ENCODE measurements at places on chromosomes 12 and 14.

DNA sequence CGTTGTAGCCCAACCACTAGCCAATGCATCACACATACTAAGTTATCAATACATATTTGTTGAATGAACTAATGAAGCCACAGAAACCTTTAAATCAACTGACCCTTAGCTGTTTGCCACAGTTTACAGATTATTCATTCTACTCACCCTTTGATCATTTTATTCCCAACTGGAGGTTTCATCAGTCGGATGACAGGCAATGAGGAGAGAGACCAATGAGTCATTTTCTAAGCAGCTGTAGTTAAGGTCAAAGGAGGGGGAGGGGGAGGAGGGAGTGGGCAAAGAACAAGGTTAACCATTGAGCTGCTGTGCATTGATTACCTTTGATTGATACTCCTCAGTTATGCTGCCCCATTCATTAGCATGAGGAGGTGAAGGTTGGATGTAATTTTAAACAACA is 469.5 kb downstream of the VRK1 start:
- DNase-seq: no peak

DNA sequence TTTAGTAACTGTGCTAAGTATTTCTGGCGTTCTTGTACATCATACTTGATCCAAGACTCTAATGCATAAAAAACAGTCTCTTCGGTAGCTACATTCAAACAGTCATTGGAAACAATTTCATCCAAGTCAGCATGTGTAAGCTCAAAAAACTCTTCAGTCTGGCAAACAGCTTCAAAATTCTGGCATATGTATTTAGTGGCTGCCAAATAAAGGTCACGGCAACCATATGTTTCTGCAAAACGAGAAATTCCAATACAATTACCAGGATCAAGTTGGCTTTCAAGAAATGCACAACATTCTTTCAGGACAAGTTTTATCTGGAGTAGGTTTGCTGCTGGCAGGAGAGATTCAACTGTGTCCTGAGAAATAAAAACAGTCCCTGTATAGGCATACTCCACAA is 16.5 kb downstream of the KLHL28 start:
- no peak for DNase-seq

DNA sequence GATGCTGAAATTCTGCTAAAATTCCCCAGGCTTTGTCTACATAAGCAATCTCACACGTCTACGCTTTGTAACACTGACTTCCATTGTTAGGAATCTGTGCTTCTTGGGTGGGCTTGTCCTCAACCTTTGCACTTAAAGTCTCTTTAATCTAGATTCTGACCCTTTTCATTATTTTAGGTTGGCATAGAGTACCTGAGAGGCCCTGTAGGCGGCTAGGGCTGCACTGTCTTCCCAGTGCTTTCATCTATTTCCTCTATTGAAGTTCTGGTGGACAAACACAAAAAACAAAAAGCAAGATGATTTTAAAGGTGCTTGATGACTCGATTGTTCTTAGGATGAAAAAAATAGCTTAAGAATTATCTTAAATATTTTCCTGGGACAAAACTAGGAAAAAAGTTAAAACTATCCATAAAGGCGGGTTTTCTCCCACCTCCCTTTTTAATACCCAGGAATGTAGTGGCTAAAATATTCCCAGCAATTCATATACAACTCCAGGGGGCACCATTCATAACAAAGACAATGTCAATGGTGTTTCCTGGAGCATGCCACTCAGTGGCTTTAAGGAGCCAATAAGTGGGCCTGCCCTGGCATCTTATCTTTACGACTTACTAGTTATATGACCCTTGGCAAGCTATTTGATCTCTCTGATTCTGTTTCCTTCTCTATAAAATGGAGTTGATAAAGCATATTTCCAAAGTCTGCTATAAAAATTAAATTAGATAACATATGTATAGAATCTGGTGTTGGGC is 197.5 kb downstream of the STXBP6 start:
- DNase-seq: no peak

GRCh38 chr14:59631237-59631636 is 54.6 kb upstream of the CCDC175 start:
- no peak for DNase-seq

GRCh38 chr12:2891240-2892053 is 756 bp downstream of the TULP3 start:
- no peak for DNase-seq

- DNase-seq: no peak
Measured at GRCh38 chr12:1668833-1669543, 21.9 kb upstream of the ADIPOR2 start.

DNA sequence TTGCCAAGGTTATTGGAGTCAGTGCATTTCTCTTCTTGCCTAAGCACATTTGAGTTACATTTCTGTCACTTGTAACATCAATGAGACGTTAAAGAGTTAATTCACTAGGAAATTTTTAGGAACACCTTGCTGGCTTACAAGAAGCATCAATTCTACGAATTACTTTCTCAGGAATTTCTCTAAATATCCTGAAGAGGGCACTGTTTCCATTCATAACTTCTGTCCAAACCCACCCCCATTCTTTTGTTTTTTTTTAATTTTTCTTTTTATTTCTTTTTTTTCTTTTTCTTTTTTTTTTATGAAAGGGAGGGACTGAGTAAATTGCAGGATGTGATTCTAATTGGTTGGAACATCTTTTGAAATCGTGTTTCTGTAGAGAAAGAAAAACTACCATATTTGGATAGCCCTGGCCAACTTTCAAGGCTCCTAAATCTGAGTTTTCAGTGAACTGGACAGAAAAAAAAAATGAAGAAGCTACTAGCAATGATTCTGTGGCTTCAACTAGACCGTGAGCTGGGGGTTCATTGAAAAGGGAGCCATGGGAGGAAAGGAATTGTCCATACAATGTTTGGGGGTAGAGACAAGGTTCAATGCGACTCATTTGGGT is 285.3 kb downstream of the DAD1 start:
- DNase-seq: no peak

- DNase-seq: no peak
Measured at GRCh38 chr12:26713885-26714383, 119.1 kb downstream of the ITPR2 start.

- no peak for DNase-seq
Measured at GRCh38 chr14:73713803-73714655, at the start of gene PNMA1. TSS of gene PNMA1 (minus strand) at chr14:73714384. CDS start at chr14:73713639, 745 bp downstream.

- DNase-seq: no peak
Measured at GRCh38 chr12:85466890-85467289, 186.9 kb downstream of the ALX1 start.

GRCh38 chr12:59322473-59322872 is 273.4 kb upstream of the SLC16A7 start:
- DNase-seq: no peak

DNA sequence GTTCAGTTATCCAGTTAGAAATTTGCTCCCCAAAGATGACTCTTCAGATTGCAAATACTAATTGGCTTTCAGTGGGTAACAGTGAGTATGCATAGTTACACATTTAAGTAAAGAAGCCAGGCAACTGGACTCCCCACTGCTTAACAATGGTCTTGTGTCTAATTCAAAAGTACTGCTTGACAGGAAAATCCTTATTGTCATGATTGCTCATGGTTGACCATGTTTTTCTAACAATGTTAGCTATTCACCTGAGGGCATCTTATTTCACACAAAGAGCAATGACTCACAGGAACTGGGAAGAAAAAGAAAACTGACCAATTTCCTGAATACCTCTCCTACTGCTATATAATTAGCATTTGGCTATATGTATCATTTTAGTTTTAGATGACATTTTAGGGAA is 33.7 kb upstream of the ALG10B start:
- DNase-seq: peak; percentile 76

DNA sequence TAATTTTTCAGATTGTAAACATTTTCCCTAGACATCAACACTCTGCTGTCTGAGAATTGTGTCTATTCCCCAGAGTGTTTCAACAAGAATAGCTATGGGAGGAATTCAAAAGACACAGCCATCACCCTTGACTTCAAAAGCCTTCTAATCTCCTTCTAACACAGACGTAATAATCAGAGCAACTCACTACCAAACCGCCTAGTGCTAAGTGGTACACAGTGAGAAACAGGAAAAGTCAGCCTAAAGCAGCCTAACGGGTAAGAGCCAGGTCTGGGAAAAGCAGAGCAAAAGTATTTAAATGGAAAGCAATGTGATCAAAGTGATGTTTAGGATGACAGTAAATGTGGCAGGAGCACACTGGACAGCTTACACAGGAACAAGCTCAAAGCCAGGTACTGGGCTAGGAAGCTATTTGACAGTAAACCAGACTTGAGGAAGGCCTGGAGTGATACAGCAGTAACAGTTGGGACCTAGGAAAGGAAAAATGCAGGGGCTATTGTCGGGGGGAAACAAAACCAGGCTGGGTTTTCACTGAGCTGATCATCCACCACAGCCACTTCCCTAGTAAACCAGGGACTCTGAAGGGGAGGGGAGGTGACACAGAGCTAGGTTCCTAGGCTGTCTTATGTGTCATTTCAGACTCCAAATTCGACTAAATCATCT is 29.4 kb downstream of the CORO1C start:
- no peak for DNase-seq

- no peak for DNase-seq
Measured at GRCh38 chr14:89251061-89251460, 166.0 kb downstream of the FOXN3 start.

DNA sequence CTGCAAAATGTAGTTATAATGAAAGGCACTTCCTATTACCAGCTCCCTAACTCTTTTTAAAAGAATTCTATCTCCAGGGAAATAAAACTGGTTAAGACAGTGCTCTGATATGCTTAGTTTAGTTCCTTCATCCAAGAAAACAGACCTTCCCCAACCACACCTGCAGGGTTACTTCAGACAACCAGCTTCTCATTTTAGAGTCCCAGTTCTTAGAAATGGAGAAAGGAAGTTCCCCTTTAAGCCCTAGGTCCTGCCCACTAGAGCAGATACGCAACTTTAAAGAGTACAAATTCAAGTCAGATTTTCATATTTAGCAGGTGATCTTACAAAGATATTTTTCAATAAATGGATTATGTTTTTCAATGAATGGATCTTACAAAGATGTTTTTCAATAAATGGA is 4.4 kb upstream of the WSB2 start:
- DNase-seq: no peak

Data from Panc1 (cell line).